ENCODE measurements at places on chromosomes 11 and 22.

GRCh38 chr11:130915603-130916237, 559 bp downstream of the SNX19 start:
- no peak for DNase-seq

- DNase-seq = no peak
Measured at GRCh38 chr11:117505285-117505970, 177.8 kb downstream of the CEP164 start.

- no peak for DNase-seq
Measured at GRCh38 chr11:114080769-114081168, 21.3 kb downstream of the ZBTB16 start.

DNA sequence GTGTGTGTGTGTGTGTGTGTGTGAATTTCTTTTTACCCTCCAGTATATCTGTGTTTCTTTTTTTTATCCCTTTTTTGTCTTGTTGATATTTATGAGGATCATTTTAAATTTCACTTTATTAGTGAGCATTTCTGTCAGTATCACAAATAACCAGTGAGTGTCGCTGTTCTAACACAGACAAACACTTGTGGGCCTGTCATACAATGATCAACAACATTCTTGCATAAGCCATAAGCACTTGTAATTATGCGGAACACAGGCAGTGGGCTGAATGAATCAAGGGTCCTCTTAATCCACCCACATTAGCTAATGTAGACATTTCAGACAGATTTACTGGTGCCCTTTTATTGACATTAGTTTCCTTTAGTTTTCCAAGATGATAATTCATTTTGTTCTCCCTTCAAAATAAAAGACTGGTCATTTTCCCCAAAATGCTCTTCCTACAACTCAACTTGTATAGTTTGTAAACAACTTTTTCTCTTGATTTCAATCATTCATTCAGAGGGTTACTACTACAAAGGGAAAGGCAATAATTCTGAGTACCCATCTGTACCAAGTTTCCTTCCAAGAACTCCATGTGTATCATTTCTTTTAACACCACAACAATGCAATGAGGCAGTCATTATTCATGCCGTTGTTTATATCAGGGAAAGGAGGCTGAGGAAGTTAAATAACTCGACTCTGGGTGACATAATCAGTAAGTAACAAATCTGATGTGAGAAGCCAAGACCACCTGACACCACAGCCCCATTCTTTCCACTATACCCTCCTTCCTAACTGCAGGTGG, 34.5 kb upstream of the ANO3 start:
- DNase-seq = peak; percentile 76

GRCh38 chr11:130278745-130279144, 36.0 kb downstream of the ZBTB44 start:
- DNase-seq = no peak

DNA sequence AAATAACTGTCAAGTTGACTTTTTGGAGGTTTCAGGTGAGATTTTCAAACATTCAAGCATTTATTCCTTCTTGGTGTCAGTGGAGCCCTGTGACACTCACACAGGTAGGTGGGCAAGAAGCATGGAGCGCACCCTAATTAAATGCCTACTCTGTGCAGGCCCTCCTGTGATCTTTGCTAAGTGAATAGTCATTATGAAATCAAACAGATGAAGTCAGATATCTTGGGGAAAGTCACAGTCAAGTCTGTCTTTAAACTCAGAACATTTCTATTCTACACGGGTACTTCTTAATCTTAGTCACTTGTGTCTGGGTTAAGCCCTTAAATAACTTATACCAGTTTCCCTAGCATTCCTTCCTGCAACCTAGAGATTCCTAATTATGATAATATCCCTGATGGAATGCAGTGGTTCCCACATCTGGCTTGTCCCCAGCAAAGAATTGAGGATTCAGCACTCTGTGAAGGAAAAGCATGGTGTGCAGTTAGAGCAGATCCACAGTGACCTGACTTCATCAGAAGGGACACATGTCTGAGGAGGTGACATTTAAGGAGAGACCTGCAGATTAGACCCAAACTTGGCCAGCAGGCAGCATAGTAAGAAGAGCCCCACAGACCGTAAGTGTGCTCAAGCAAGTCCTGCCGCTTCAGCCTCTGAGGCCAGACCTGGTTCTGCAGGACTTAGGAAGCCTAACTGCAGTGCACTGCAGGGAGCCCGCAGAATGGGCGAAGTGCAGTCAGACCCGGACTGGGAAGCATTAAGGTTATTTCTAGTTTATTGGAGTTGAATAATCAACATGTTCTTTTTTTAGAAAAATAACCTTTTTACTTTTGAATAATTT, 85.3 kb upstream of the GAL start:
- DNase-seq = no peak

GRCh38 chr11:9855579-9856287, 191.9 kb downstream of the SWAP70 start:
- DNase-seq = no peak

- no peak for DNase-seq
Measured at GRCh38 chr11:113153847-113154246, 160.5 kb upstream of the TTC12 start.

- DNase-seq = no peak
Measured at GRCh38 chr11:65710421-65710820, 1.6 kb upstream of the KAT5 start.

- DNase-seq = no peak
Measured at GRCh38 chr11:74021998-74022397, 13.1 kb upstream of the UCP3 start.

DNA sequence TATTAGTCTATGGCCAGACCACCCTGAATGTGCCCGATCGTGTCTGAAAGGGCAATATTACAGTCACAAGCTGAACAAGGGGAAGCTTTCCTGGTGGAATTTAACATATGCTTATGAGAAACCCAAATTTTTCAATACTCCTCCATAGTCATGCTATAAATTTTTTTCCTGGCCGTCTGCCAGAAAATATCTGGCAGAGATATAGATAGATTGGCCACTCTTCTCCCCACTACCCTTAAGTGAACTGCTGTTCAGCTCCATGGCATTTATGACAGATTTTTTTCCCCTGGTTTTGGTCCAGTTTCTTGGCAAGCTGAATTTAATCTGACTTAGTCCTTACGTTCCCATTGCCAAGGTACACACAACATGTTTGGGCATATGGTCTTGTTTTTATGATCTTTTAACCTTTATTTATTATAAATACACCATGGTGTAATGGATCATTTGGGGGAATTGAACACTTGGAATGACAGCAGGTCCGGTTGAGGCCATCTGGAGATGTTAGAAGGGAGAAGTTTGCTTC, 328.5 kb downstream of the CNTN5 start:
- no peak for DNase-seq

DNA sequence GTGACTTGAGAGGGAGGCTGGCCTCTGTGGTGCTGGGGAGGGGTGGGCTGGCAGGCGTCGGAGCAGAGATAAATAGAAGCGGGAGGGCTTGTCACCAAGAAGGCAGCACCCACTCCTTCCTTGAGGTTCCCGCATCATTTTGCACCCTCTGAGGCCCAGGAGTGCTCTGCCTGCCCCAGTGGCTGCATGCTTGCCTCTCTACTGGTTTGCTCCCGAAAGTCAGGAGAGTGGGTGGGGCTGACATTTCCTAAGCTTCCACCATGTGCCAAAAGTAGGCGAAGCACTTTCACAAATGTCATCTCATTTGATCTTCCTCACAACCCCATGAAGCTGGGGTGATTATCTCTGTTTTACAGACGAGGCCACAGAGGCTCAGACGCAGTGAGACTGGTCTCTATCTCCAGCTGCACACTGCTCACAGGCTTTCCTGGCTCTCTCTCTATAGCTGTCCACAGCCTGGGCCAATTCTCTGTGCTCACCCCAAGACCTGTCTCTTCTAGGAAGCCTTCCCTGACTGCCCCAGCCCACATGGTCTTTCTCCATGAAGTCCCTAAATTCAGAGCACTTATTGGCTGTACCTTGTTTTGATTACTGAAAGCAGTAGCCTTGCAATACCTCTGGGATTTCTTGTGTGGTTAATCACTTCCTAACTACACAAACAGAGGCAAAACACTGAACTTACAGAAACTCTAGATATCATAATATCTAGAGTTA, 2.6 kb upstream of the UCP3 start:
- no peak for DNase-seq
